ENCODE measurements at places on chromosomes 1 and 21. TPM values are rescaled to one million over a fixed set of nuclear protein-coding genes. Genes with fewer than 3 reads are reported as not detected.

DNA sequence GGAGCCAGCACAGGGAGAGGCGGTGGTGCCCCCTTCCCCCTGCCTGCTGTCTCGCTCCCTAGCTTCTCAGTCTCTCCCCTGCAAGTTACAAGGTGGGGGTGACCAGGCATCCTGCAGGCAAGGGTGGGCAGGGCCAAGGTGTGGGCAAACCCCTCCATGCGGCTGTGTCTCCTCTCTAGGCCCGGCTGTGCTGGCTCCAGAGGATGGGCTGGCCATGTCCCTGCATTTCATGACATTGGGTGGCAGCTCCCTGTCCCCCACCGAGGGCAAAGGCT lies 14.6 kb downstream of the NTRK1 start:
- H3K4me1 ChIP-seq, result no peaks in the 10 kb centered on the region
- H3K4me3 ChIP-seq, result no peak overlapping the region
- no peak for DNase-seq
- no peaks in the 10 kb centered on the region for H3K36me3 ChIP-seq

DNA sequence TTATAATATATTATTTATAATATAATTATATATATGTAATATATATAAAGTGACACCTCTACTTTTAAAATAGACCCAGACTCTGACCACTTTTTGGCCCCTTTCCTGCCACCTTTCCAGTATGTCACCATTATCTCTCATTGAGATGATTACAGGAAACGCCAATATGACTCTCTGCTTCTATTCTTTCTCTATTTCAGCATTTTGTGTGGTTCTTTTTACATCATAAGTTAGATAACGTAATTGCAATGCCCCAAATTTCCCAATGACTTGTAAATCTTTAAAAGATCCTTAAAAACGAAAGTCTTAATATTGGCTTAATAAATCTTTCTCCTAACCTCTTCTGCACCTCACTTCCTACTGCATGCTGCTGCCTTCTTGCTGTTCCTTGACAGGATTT lies 8.1 kb upstream of the GBP5 start:
- no peak overlapping the region for H3K4me3 ChIP-seq
- no peak for DNase-seq
- H3K27ac ChIP-seq, result no peak overlapping the region
- H3K4me1 ChIP-seq, result peaks cover 6% of the 10 kb centered on the region
- H3K36me3 ChIP-seq, result no peaks in the 10 kb centered on the region

DNA sequence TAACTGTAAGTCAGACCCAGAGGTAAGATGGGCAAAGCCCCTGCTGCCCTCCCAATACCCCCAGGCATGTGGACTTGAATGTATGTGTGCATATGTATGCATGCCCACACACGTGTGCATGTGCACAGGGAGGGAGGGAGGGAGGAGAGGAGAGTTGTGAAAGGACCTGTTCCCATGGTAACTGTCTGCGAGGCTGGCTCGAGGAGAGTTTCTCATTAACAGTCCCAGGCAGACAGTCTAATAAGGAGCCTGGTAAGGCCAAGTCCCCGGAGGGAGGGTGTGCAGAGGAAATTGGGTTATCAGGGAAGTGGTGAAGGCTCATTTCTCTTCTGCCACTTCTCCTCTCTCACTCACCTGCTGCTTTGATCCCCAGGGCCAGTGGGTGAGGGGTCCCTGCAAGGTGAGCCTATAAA lies 74.9 kb downstream of the NFASC start:
- peaks cover 20% of the 10 kb centered on the region for H3K27me3 ChIP-seq
- H3K4me3 ChIP-seq, result no peak overlapping the region
- DNase-seq, result no peak
- no peak overlapping the region for H3K27ac ChIP-seq
- H3K36me3 ChIP-seq, result no peaks in the 10 kb centered on the region

Gene CD247
- polyA plus RNA-seq, result 3.2 TPM

GRCh38 chr1:171670739-171671138 lies 18.3 kb upstream of the MYOC start:
- no peaks in the 10 kb centered on the region for H3K27me3 ChIP-seq
- no peak overlapping the region for H3K27ac ChIP-seq
- DNase-seq, result no peak
- H3K36me3 ChIP-seq, result no peaks in the 10 kb centered on the region

Measured in naive B cell (primary cell).